Stimulated activated CD8-positive, alpha-beta memory T cell treated with anti-CD3 and anti-CD28 coated beads, Interleukin-4, amount 100 ng/mL, for 1 hour (primary cell): ENCODE measurements at places on chromosomes 5 and 9.

DNA sequence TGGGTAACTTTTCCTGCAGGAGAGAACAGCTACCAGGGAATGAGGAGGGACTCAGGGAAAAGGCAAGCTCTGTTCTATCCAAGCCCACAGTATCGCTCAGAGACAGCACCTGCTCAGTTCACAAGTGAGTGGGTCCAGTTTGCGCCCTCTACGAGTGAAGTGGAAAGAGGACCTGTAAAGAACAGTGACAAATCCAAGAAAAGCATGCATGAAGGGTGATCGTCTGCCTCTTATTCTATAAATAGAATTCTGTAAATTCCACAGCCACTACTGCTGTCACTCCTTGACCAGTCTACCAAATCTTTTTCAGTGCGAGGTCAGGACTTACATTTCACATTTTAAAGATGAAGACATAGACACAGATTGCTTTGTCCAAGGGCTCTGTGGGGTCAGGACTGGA lies 117.5 kb downstream of the ENTREP1 start:
- DNase-seq = no peak

DNA sequence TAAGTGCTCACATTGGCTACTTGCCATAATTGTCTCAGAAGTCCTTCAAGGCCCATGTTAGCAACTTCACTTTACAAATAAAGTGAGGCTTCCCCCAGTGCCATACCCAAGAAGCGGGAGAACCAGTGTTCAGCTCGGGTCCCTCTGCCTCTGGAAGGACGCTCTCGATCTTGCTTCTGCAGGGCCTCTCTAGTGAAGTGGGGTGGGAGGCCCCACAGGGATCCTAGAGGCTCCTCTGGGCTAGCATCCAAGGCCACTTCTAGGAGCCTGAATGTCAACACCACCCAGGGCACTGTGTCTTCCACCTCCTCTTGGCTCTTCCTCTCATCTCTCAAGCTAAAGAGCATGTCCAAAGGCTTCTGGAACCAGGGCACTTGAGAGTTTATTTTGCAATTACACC lies 282.5 kb downstream of the GADD45G start:
- DNase-seq = no peak

GRCh38 chr5:115179394-115180164 lies 9.9 kb upstream of the TRIM36 start:
- DNase-seq = no peak

DNA sequence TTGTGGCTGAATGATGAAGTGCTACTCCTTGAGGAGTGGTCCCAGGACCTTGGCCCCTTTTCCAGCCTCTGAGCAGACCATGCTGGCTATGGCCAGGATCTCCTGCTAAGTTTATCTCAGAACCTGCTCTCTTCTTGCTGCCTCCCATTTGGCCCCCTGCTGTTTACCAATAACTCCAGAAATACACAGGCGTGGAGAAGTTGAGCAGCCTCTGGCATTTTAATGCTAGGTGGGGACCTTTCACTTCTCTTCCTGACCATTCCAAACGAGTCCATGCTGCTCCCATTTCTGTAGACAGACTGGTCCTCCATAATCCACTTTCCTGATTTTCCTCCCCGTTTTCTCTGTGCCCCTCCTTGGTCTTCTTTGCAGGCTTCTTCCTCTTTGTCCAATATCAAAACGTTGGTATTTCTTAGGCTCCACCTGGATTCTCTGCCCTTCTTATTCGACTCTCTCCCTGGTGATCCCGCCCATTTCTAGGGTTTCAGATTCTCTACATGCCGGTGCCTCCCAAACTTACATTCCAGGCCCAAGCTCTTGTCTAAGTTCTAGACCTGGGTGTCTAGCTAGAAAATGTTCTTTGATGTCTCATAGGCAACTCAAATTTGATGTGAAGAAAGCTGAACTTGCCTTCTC lies 33.4 kb upstream of the TNFAIP8 start:
- no peak for DNase-seq

- DNase-seq = no peak
These were observed 75.4 kb downstream of the RASEF start for GRCh38 chr9:82987370-82988189.

GRCh38 chr9:99092643-99093491 lies 12.0 kb upstream of the TGFBR1 start:
- no peak for DNase-seq

DNA sequence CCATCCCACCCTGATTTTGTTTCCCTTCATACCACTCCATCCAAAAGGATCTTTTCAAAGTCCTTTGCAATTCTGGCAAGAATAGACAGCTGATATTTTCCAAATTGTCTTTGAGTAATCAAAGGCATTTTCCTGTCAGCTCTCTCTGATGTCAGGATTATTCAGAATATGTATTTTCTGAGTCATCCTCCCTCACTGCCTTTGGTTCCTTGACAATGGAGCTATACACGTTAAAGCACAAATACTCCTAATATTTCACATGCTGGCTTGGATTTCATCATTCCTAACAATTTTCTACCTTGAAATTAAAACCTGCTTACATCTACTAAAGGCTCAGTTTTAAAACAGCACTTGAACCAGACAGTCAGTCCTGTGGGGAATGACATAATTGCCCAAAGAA lies 379.4 kb downstream of the GADD45G start:
- no peak for DNase-seq

DNA sequence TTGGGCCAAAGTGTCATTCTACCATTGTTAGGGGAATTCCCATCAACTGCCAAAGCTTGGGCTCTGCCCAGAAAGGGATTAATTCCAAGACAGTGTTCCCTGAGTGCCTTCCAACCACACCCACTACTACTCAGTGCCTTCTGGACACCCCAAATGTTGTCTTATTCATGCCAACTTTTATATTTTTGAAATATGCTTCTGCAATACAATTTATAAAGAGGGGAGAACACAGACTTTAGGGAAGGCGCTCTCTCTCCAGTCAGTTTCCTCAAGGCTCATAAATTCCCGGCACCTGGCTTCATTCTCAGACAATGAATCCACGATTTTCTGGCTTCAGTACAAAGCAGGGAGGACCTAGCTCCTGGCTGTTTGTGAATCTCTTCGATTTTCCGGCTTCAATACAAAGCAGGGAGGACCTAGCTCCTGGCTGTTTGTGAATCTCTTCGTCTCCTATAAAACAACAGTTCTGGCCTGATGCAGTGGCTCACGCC lies 120.1 kb upstream of the MYO10 start:
- DNase-seq = no peak

GRCh38 chr9:134099123-134099761 lies 31.4 kb upstream of the BRD3 start:
- DNase-seq = peak; percentile 14

- DNase-seq = no peak
These were observed 237.8 kb upstream of the DAPK1 start for GRCh38 chr9:87259543-87260518.

DNA sequence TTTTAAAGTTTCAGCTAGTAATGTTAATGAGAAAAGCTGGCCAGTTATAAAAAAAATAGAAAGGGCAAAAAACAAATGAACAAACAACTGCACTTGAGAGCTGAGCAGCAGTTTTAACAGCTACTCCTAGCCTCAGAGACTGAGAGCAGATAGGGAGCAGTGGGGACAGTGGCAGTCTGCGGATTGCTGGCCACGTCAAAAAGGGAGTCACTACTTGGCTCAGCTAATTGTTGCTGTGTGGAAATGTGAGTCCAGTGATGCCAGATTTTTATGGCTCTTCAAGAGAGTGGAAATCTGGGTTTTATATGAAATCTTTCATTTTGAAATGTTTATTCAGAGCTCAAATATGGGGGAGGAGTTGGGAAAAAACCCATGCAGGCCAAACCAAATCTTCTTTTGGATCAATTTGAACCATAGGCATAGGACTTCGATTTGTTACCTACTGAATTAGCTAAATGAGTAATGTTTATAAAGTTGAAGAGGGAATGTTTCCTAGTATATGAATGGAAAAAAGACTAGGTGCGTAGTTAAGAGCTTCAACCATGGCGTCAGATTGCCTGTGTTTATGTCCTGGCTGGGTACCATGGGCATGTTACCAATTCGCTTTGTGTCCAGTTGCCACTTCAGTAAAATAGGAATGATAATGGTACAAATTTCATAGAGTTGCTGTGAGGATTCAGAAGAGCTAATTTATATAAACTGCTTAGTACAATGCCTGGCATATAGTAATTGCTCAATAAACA lies 102.1 kb downstream of the PAM start:
- no peak for DNase-seq

GRCh38 chr5:170469414-170469813 lies 34.4 kb upstream of the KCNIP1 start:
- no peak for DNase-seq

DNA sequence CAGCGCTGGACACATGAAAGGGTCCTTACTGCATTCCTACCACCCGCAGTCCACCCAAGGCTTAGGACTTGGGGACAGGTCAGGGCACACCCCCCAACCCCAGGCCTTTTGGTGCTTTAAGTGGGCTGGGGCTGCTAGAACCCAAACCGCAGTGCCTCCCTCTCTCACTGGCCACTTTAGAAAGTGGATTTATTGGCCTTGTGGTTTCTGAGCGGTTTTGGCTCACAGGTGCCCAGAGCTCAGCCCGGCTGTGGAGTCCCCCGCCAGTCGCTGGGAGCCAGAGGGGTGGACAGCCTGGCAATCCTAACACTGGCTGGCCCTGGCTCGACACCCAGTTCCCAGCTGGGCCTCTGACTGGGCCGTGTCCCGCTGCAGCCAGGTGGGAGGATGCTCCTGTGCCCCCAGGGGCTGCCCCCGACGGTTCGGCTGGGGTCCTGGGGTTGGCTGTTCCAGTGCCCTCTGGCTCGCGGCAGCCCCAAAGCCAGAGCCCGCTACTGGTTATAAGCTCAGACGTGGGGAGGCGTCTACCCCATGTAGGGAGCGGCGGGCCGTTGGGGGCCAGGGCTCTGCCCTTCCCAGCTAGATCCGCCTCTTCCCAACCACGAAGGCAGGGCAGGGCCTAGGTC lies 65.2 kb upstream of the RNU6ATAC start:
- no peak for DNase-seq

- peak; percentile 6 for DNase-seq
These were observed at the start of gene PANK3 for GRCh38 chr5:168578538-168579487. Gene PANK3, minus strand, starts transcription at chr5:168579368. Its CDS starts 85 bp downstream, at chr5:168579283.

- DNase-seq = no peak
These were observed 81.5 kb downstream of the LMX1B start for GRCh38 chr9:126695186-126695585.

- DNase-seq = no peak
These were observed 230.0 kb upstream of the IRX1 start for GRCh38 chr5:3365501-3366215.

- DNase-seq = no peak
These were observed 84.5 kb downstream of the FOXD1 start for GRCh38 chr5:73363911-73364730.

DNA sequence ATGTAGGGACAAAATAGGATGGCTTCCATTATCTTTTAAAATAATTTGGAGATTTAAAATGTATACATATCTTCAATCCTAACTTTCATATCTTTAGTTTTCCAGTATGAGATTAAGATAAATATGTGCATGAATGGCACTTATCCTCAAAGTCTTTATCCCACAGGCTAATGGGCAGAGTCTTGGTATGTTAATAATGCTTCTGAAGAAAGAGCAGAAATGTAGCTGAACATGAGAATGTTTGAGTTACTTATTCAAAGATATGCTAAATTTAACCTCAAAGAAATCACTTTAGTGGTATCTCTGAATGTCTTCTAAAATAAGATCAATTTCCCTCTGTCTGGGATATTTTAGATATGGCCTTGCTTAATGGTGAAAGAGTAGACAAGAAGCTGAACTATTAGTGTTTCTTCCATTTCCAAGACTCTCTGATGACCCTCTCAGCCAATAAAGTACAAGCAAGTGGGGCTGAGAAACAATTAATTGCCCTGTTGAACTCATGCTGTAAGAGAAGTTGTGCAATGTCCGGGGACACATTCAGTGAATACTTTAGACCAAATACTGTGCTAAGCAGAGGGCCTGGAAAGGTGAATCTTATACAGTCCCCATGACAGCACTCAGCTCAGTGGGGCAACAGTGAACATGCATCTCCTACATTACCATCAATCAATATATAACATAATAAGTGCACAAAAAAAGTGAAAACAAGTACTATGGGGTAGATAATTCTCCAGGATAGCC lies 50.0 kb upstream of the ADAMTSL1 start:
- DNase-seq = no peak

GRCh38 chr9:86187121-86187520 lies 72.3 kb downstream of the C9orf153 start:
- no peak for DNase-seq

DNA sequence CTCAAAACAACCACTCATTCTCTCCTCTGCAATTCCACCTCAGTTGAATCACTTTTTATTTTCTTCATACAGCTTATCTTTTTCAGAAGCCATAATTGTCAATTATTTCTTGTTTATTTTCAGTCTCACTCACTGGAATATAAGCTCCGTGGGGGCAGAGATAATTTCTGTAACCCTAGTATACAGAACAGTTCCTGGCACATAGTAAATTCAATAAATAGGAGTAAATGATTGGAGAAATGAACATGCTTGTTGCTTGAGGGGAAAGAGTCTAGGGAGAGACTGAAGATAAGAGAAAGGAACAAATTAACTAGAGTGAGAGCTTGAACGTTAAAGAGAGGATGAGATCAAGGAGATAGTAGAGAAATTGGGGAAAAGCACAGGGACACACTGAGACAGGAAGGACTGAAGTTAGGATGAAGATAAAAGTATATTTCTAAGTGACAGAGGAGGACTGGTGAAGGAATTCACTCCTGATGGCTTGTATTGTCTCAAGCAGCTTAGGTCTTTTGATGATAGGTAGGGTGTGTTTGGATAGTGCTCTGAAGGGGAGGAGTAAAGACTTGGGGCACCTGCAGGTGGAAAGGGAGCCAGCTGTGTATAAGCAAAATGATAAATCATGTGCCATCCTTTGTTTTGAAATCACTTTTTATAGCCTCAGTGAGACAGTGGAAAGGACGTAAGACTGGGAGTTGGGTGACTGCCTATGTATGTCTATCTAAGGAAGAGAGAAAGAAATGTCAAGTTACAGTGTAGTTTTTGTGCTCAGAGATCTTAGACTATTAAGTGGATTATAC lies 2.2 kb downstream of the NAA35 start:
- DNase-seq = no peak

- DNase-seq = no peak
These were observed 8.3 kb downstream of the TLE4 start for GRCh38 chr9:79580055-79580454.

DNA sequence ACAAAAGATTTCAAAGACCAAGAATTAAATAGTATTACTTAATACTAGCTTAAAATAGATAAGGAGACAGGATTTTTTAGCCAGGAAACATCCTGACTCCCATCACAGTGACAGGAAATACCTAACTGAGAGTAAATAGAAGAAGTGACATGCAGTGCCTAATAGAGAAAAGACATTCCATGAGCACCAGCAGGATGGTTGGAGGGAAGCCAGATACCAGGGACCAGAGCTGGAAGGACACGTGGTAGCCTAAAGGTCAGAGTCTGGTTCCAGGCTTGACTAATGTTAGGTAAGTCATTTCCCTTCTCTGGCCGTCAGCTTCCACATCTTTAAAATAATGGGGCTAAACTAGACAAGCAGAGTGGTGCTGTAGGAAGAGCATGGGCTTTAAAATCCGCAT lies 41.6 kb downstream of the CDK5RAP2 start:
- no peak for DNase-seq

DNA sequence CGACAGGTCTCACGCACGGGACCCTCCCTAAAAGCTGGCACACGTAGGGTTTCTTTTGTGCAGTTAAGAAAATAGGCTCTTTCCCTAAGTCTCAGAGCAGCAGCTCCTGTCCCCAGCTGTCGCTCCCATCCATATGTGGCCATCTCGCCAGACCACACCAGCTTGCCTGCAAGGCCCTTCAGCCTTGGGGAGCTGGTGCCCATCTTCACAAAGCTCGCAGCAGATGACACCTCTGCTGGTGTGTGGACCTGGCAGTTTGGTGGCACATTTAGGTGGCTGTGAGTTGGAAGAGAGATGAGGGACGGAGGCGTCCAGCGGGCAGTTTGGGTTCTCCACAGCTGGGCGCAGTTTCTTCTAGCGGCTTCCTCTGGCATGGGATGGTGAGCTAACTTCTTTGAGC lies 239.0 kb downstream of the FANCC start:
- DNase-seq = no peak
